ENCODE measurements at places on chromosomes 6 and 20.

- no peak for DNase-seq
These were observed 11.4 kb downstream of the TEAD3 start for GRCh38 chr6:35485402-35485877.

DNA sequence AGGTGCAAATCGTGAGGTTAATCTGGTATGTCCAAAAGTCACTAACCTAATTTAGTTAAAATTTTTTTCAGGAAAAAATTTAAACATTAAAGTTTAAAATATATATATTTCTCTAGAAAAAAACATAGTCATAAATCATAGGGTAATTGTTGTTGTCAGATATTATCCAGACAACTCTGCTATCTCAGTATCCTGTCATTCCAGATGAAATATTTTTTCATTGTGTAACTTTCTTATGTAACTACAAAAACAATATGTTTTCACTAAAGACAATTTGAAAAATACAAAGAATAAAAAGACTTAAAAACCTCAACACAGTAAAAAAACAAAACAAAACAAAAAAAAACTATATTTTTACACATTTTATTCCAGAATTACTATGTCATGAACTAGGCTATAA is 57.6 kb downstream of the TENT5A start:
- DNase-seq = no peak

DNA sequence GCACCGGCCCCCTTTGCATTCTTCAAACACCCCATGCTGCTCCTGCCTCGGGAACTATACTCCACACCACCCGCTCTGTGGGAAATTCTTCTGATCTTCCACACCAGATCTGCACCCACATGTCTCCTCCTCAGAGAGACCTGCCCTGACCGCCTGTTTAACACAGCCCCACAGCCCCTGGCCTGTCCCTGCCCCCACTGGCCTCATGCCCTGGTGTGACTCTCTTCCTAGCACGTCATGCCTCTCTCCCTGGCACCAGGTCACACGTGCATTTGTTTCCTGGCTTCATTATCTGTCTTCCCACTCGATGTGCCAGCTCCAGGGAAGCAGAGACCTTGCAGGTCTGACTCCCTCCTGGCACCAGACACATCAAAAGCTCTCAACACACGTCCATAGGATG is 79.6 kb downstream of the ANKRD60 start:
- no peak for DNase-seq

GRCh38 chr20:6533351-6533750 is 234.1 kb upstream of the BMP2 start:
- DNase-seq = no peak

DNA sequence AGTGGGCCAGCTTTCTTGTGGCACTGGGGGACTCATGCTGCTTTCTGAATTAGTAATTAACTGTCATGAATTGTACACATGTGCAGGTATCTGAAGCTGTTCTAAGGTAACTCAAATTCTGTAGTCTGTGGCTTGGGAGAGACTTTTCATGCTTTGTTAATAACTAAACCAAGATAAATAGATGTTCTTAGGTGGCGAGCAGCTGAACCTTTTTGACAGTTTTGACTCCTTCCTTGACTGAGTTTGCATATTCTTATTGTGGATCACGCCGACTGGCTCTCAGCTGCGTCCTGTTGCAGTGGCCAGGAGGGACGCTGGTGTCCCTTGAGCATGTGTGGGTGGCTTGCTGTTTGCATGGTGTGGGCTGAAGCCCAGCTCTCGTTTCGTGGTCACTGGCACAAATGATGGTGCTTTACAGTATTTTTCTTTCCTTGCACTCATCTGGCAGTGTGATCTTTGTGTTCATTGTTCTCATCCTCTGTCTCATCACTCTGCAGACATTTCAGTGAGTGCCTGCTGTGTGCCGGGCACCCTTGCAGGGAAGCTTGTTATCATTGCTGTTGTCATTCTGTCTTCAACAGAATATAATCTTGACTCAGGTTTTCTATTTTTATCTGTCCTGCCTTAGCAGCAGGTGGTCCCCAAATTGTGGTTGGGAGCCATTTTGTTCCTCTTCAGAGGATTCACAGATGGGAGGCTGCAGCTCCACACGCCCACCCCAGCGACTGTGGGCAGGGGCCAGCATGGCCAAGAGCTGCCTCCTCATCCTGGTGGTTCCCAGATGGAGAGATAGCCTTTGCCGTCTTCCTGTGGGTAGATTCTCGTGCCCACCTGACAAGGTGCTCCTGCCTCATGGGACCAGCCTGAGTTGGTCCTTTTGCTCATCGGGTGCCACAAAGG is 39.6 kb downstream of the DUSP22 start:
- no peak for DNase-seq

GRCh38 chr20:23320317-23320716 is 30.3 kb upstream of the NXT1 start:
- peak; percentile 32 for DNase-seq

DNA sequence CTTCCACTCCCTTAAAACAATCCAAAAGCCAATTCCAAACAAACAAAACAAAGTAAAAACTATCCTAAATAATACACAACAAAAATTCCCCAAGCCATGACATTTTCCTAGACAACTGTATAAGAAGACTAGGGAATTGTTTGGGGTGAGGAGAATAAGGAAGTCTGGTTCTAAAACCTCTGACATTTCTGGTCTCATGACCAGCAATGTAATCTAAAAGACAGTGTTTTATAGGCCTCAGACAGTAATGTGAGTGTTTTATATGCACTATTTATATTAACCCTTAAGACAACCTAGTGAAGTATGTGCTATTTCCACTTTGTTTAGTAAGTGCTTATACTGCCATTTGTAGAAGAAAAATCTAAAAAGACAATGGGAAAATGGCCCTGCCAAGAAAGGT is 13.0 kb upstream of the RCAN2 start:
- no peak for DNase-seq

Data from suppressor macrophage treated with lipopolysaccharide for 1 hour (primary cell).